Body of pancreas (tissue), 4 donors: ENCODE measurements at places on chromosomes 6 and 20.

DNA sequence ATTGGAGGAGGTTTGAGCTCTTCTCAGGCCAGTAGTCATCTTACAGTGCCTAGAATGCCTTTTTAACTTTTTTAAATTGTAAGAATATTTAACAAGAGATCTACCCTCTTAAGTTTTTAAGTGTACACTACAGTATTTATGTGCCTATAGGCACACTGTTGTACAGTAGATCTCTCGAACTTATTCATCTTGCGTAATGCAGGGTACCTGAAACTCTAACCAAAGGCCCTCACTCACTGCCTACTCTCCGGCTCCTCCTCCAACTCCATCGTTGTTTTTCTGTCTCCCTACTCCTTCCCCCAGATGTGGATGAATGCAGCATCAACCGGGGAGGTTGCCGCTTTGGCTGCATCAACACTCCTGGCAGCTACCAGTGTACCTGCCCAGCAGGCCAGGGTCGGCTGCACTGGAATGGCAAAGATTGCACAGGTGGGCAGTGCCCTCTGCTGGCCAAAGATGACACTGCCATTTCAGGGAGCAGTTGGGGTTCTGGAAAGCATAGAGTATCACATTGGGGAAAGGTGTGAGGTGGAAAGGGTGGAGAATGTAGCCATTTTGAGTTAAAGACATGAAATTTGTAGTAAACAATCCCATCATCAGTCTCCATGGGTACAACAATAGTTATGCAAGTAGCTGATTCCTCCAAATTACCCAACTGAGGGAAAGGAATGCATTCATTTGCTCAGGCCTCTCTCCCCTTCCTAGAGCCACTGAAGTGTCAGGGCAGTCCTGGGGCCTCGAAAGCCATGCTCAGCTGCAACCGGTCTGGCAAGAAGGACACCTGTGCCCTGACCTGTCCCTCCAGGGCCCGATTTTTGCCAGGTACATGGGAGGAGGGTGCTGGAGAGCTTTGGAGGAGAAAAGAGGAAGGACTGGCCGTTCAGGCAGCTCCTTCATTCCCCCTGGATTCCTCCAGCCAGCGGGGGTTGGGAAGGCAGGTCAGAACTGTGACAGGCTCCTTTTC is 18.4 kb upstream of the ZNF76 start:
- H3K4me1 ChIP-seq: no peaks in the 10 kb centered on the region
- no peaks in the 10 kb centered on the region for H3K27me3 ChIP-seq
- peak; percentile 79 for DNase-seq
- no peaks in the 10 kb centered on the region for H3K36me3 ChIP-seq

GRCh38 chr6:125728739-125729138 is 20.7 kb upstream of the HEY2 start:
- H3K4me3 ChIP-seq: no peak overlapping the region
- no peaks in the 10 kb centered on the region for H3K4me1 ChIP-seq
- no peaks in the 10 kb centered on the region for H3K36me3 ChIP-seq

DNA sequence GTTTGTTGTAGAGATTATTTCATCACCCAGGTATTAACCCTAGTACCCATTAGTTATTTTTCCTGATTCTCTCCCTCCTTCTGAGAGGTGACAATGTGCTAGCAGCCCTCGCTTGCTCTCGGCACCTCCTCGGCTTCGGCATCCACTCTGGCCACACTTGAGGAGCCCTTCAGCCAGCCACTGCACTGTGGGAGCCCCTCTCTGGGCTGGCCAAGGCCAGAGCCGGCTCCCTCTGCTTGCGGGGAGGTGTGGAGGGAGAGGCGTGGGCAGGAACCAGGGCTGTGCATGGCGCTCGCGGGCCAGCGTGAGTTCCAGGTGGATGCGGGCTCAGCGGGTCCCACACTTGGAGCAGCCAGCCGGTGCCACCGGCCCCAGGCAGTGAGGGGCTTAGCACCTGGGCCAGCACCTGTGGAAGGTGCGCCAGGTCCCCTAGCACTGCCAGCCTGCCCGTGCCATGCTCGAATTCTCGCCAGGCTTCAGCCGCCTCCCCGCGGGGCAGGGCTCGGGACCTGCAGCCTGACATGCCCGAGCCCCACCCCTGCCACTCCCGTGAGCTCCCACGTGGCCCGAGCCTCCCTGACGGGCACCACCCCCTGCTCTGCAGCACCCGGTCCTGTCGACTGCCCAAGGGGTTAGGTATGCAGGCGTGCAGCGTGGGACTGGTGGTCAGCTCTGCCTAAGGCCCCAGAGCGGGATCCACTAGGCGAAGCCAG is 221.9 kb downstream of the WDR27 start:
- H3K4me1 ChIP-seq: no peaks in the 10 kb centered on the region
- H3K27ac ChIP-seq: no peak overlapping the region
- no peaks in the 10 kb centered on the region for H3K36me3 ChIP-seq
- DNase-seq: no peak
- H3K27me3 ChIP-seq: no peaks in the 10 kb centered on the region

DNA sequence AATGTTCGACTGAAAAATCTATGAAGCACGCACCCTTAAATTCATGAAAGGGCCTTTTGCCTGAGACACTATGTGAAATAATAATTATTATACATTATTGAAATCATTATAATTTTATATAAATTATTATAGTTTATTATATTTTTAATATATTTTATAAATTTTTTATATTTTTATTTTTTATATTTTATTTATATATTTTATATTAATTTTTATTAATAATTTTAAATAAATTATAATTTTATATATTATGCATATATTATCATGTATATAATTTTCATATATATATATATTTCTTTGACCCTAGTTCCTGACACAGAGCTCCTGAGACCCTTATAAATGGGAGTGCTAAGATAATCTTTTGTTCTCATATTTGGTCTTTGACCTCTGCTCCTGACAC is 13.5 kb downstream of the NCR2 start:
- no peak for DNase-seq
- no peak overlapping the region for H3K27ac ChIP-seq
- no peaks in the 10 kb centered on the region for H3K36me3 ChIP-seq
- no peaks in the 10 kb centered on the region for H3K27me3 ChIP-seq
- no peak overlapping the region for H3K4me3 ChIP-seq

DNA sequence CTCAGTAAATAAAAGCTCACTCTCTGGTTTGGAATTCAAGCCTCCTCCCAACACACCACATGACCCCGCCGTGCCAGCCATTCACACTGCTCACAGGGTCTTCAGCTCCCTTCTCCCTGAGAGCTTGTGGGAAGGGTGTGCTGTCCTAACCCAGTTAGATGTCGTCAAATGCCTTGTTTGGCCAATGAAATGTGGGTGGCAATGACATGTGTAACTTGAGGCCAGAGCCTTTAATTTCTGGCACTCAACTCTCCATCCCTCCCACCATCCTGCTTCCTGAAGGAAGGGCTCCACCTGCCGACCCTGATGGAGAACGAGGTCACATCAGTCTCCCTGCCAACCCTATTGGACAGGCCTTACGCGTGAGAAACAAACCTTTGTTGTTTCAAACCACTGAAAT is 224.5 kb upstream of the AGPAT4 start:
- no peaks in the 10 kb centered on the region for H3K36me3 ChIP-seq
- H3K27me3 ChIP-seq: no peaks in the 10 kb centered on the region
- peak; percentile 39 for DNase-seq
- no peak overlapping the region for H3K4me3 ChIP-seq
- H3K27ac ChIP-seq: no peak overlapping the region
- H3K4me1 ChIP-seq: no peaks in the 10 kb centered on the region

- no peaks in the 10 kb centered on the region for H3K36me3 ChIP-seq
- H3K4me1 ChIP-seq: no peaks in the 10 kb centered on the region
- H3K27ac ChIP-seq: no peak overlapping the region
- no peaks in the 10 kb centered on the region for H3K27me3 ChIP-seq
- no peak for DNase-seq
Observed at GRCh38 chr6:79115553-79116182, 37.6 kb upstream of the PHIP start.

- no peak overlapping the region for H3K4me3 ChIP-seq
- DNase-seq: no peak
- H3K27me3 ChIP-seq: no peaks in the 10 kb centered on the region
- no peaks in the 10 kb centered on the region for H3K36me3 ChIP-seq
- H3K4me1 ChIP-seq: no peaks in the 10 kb centered on the region
Observed at GRCh38 chr6:23097566-23097965, 528.2 kb downstream of the HDGFL1 start.

DNA sequence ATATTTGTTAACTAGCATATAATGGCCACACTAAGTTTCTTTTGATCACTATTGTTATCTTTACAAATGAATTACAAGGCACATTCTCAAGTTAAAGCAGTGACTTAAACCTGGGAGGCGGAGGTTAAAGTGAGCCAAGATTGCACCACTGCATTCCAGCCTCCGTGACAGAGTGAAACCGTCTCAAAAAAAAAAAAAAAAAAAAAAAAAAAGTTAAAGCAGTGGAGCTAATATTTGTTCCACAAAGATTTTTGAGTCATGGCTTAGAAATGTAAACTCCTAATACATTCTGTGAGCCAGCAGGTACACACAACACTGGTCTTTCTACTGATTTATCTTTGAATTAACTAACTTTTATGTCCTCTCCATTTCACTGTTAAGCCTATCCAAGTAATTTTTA is 221.7 kb upstream of the HTR1E start:
- H3K27me3 ChIP-seq: no peaks in the 10 kb centered on the region
- no peak overlapping the region for H3K4me3 ChIP-seq
- no peak for DNase-seq
- H3K36me3 ChIP-seq: no peaks in the 10 kb centered on the region
- H3K4me1 ChIP-seq: no peaks in the 10 kb centered on the region

DNA sequence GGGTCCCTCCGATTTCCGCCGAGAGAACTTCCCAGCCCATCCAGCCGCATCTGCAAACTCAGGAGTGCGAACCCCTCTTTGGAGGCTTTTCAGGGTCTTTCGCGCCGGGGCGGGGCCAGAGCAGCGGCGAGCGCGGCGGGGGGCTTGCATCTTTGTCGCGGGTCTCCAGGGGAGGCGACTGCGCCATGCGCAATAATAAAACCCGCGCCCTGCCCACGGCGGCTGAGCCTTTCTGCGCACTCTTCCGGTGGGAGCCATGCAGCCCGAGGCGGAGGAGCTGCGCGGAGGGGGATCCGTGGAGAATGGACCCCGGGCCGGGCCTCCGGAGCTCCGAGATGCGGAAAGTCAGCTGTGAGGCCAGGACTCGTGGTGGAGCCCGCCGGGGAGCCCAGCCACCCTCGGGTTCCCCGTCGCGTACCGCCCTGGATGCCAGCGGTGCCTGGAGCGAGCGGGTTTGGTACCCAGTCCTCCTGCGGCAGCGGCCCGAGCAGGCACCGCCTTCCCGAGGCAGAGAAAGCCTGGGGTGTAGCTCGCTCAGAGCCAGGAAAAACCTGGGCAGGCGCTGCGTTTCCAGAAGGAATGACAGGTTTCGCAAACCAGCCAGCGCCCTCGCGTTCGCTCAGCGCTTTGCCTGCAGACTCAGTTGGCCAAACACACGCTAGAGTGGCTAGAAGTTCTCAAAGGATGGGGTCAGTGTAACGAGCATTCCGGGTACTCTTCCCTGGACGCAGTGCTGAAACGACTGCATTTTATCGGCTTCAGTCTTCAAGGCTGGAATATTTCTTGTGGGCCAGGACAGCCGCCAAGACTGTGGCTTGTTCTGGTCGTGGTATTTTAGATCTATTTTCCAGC is 1.2 kb downstream of the AKAP12 start:
- no peaks in the 10 kb centered on the region for H3K27me3 ChIP-seq
- no peaks in the 10 kb centered on the region for H3K36me3 ChIP-seq
- H3K4me3 ChIP-seq: peak overlapping the region; percentile 18
- H3K4me1 ChIP-seq: peaks cover 17% of the 10 kb centered on the region

DNA sequence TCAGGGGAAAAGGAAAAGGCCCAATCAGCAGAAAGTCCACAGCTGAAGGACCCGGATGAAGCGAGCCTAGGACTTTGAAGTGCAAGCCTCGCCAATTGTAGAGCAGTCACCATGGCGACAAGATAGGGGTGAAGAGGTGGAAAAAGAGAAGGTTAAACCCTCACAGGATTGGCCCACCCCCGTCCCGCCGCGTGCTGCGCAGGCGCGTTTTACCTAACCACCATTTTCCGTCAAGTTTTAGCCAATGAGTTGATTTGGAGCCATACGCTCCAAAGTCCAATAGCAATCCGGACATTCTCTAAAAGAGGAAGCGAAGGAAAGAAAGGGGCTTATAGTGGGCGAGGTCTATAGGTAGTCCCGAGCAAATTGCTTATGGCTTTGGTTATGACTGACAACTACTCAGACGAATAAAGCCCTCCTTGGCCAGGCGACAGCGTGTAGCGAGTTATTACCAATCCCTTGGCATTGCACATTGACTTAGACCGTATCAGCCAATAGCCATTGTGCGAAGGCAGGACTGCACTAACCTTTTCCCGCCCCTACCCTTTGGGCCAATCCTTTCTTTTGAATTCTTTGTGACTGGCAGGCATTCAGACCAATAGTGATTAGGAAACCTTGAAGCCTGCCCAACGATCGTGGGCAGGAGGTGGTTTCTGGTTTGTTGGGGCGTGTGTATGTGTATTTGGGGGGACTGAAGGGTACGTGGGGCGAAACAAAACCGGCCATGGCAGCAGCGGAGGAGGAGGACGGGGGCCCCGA is at the start of gene RNF5:
Gene RNF5, plus strand, starts transcription at position 618 of the 759 bp plus-strand sequence. Its CDS starts 107 bp downstream, at position 725.
- H3K4me3 ChIP-seq: peak within 1 kb of the TSS; percentile 24
- DNase-seq: peak; percentile 99
- peaks cover 41% of the 10 kb centered on the region for H3K4me1 ChIP-seq
- H3K27ac ChIP-seq: peak within 1 kb of the TSS; percentile 94

GRCh38 chr6:152432758-152433157 is 204.4 kb downstream of the SYNE1 start:
- H3K27ac ChIP-seq: no peak overlapping the region
- no peaks in the 10 kb centered on the region for H3K36me3 ChIP-seq
- DNase-seq: no peak
- H3K27me3 ChIP-seq: no peaks in the 10 kb centered on the region
- no peak overlapping the region for H3K4me3 ChIP-seq

- no peaks in the 10 kb centered on the region for H3K27me3 ChIP-seq
- H3K4me3 ChIP-seq: no peak overlapping the region
- H3K36me3 ChIP-seq: no peaks in the 10 kb centered on the region
- DNase-seq: no peak
Observed at GRCh38 chr6:45491048-45491735, 113.5 kb upstream of the SUPT3H start.

GRCh38 chr6:134676307-134677281 is 273.3 kb downstream of the ALDH8A1 start:
- peaks cover 12% of the 10 kb centered on the region for H3K4me1 ChIP-seq
- no peaks in the 10 kb centered on the region for H3K27me3 ChIP-seq
- no peak overlapping the region for H3K27ac ChIP-seq
- no peak for DNase-seq
- no peak overlapping the region for H3K4me3 ChIP-seq
- no peaks in the 10 kb centered on the region for H3K36me3 ChIP-seq

DNA sequence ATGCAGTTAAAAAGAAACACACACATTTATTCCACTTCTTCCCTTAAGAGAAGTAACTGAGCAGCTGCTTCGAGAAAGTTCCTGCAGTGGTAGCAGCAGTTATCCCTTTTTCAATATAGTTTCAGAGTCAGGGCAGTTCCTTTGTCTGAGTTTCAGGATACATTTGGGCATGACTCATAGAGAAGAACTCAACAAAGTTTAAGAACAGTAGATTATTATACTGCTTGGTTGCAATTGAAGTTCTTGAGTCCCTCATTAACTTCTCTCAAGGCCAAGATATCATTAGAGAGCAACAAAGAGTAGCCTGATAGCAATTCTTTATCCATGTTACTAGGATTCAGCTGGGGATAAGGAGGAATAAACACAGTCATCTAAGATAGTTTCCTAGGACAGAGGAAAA is 54.4 kb downstream of the TPD52L1 start:
- no peaks in the 10 kb centered on the region for H3K27me3 ChIP-seq
- H3K4me1 ChIP-seq: peaks cover 41% of the 10 kb centered on the region
- DNase-seq: no peak
